Suppressor macrophage (primary cell): ENCODE measurements at places on chromosomes 11 and 22.

DNA sequence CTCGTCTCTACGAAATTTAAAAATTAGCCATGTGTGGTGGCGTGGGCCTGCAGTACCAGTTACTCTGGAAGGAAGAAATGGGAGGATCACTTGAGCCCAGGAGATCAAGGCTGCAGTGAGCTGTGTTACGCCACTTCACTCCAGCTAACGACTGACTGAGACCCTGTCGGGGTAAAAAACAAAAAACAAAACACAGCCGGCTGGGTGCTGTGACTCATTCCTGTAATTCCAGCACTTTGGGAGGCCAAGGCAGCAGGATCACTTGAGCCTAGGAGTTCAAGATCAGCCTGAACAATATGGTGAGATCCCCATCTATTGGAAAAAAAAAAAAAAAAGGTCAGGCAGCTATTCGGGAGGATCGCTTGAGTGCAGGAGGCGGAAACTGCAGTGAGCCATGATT is 2.4 kb downstream of the PAFAH1B2 start:
- DNase-seq = no peak

DNA sequence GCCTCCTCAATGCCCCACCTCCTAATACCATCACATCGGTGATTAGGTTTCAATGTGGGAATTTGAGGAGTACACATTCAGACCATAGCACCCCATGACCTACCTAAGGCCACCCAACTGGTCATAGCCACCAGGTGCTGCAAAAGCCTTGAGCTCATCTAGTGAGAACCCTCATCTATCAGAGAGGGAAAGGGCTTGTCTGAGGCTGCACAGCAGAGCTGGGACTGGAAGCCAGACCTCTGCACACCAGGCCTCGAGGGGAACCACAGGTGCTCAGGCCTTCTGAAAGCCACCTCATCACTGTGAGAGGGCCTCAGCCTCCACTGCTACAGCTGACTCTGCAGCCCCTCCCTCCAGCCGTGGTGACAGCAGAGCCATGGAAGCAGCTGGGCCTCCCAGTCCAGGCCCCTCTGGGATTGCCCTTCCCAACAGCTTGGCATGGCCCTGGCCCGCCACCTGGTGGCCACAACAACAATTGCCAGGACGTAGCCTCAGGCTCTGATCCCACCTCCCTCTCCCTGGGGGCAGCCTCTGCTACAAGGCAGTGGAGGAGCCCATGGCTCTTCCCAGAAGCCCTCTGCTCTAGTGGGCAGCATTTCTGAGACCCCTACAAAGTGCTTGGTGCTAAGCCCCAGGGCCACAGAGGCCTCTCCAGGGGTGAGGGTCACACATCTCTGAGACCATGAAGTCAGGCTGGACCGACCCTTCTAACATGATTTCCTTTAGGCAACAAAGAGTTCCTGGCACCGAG is 41.0 kb upstream of the PRDM11 start:
- DNase-seq = peak; percentile 79

DNA sequence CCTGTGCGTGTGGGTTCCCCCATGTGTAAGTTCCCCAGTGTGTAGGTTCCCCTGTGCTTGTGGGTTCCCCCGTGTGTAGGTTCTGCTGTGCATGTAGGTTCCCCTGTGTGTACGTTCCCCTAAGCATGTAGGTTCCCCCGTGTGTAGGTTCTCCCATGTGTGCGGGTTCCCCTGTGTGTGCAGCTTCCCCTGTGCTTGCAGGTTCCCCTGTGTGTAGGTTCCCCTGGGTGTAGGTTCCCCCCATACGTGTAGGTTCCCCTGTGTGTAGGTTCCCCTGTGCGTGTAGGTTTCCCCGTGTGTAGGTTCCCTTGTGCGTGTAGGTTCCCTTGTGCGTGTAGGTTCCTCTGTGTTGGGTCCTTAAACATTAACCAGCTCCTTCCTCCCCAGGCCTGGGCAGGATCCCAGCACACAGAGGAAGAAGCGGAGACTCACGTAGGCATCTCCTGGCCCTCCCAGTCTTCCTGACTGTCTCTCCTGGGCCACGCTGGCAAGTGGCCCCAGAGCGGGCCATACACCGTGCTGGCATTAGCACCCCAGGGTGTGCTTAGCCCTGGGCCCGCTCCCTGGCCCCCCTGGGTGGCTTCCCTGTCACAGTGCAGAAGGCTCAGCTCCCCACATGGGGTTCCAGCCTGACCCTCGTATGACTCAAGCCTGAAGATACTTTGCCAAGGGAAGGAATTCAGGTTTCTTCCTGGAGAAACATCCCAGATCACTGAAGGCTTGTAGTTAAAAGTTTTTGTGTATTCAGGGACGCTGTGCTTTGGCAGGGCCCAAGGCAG is 2.8 kb upstream of the GRAMD4 start:
- DNase-seq = peak; percentile 47

- DNase-seq = peak; percentile 14
Measured at GRCh38 chr11:66335531-66336233, 552 bp downstream of the RIN1 start.

GRCh38 chr11:706957-707816 is 1.2 kb downstream of the EPS8L2 start:
- no peak for DNase-seq

- no peak for DNase-seq
Measured at GRCh38 chr11:34904421-34904955, 11.7 kb downstream of the APIP start.

DNA sequence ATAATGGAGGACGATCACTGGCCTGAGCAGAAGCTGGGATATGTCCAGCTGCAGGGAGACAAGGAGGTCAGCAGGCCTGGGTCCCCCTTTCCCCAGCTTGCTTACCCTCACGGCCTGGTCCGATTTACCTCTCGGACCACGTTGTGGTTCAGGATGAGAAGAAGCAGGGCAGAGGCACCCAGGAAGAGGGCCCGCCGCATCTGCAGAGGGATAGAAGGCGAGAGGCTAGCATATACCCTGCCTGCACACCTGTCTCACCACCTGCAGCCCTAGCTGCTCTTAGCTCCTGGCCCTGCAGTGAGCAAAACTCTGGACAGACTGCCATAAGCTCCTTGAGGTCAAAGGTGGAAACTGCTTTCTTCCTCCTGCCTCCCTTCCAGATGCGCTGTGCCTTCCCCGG is 1.3 kb downstream of the RNF215 start:
- no peak for DNase-seq

- DNase-seq = no peak
Measured at GRCh38 chr11:117020287-117020686, 77.9 kb downstream of the SIK3 start.
